Vagina (tissue), 2 donors: ENCODE measurements at places on chromosomes 7 and 10.

DNA sequence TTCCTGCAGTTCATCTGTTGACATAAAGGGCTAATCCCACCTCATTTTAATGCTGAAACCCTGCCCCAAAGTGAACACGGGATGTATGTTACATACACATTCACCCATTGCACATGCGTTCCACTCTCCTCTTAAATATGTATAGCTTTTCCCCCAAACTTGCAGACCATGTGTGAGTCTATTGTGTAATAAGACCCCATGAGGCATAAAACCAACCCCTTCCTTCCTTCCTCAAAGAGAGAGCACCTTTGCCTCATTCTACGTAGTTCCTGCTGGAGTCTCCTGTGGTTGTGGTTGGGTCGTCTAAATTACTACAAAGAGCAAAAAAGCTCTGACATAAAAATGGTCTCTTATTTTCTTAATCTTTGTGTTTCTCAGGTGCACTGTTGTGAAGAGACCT lies 345.7 kb upstream of the KLF6 start:
- no peak for DNase-seq

DNA sequence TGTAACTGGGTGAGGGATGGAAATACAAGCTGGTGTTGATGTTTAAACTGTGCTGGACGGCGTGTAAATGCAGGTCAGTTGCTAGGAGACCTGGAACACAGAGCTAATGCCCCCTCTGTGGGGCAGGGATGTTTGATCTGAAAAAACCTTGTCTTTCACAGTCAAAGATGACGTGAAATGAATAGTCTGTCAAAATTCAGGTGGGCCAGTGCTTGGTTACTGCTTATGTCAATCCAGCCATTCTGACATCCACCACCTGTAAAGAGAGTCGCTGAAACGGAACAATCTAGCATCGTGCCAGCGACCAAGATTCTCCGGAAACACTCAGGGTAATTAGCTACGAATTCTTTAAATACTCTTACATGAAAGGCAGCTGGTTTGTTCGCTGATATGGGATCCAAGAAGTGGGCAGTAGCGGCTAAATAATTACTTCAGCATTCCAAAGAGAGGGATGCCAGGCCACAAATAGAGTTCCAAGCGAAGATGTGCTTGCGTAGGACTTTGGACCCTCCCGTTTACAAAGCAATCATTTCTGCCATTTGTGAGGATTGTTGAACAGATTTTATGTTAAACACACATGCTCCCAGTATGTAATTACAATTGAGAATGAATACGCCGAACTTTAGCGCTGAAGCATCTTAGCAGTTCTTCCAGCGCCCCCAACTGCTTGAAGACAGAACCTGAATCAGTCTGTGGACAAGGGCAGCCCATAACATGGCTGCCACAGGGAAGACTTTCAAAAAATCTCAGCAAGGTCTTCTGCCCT lies 7.3 kb upstream of the ASB4 start:
- no peak for DNase-seq

DNA sequence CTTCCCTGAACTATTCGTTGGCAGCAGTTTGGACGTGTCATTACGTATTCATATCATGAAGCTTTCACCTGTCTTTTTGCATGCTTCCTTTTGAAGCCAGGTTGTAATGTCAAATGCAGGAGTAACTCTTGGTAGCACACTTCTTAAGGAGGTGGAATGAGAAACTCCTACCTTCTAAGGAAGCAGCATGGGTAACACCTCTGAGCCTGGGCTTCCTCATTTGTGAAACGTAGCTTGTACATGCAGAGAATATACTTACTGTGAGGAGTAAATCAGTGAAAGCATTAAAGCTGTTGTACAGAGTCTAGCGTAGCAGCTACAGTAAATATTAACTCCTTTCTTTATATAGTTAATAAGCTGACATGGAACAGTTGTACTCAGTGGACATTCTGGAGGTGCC lies 21.1 kb downstream of the CUL1 start:
- DNase-seq: no peak

- no peak for DNase-seq
Observed at GRCh38 chr10:131660427-131660826, 240.4 kb upstream of the PPP2R2D start.

GRCh38 chr10:97140049-97140846 lies 45.5 kb downstream of the SLIT1 start:
- no peak for DNase-seq

GRCh38 chr7:18740579-18740988 lies 245.0 kb downstream of the HDAC9 start:
- no peak for DNase-seq

DNA sequence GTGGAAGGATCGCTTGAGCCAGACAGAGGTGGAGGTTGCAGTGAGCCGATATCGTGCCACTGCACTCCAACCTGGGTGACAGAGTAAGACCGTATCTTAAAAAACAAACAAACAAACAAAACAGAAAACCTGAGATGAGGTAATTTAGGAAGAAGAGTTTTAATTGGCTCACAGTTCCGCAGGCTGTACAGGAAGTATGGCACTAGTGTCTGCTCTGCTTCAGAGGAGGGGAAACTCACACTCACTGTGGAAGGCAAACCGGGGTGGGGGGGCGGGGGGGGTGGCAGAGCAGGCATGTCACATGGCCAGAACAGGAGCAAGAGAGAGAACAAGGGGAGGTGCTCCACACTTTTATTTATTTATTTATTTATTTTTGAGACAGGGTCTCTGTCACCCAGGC lies 5.1 kb downstream of the UBE2D4 start:
- DNase-seq: no peak

DNA sequence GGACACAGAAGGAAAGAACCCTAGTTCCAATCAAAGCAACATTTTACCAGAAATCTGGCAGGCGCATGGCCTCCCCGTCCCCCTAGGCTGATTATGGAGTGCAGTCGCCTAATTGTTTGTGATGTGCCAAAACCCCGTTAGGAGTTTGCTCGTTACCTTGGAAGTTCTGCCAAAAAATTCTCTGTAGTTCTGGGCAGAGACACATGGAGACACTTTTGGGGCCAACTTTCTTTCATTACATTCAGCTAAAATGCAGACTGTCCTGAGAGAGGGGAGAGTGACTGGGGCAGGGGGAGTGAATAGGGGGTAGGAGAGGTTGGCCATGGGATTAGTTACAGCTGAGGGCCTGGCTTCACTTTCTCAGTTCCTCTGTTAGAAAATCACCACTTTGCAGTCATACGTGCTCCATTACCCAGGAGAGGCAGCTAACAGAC lies 158.0 kb upstream of the NPVF start:
- DNase-seq: no peak
